ENCODE measurements at places on chromosomes 7 and 10.

GRCh38 chr10:5776136-5776880 is 36.9 kb downstream of the GDI2 start:
- no peak for DNase-seq

- DNase-seq = no peak
Observed at GRCh38 chr10:114928818-114929217, 9.2 kb upstream of the TRUB1 start.

DNA sequence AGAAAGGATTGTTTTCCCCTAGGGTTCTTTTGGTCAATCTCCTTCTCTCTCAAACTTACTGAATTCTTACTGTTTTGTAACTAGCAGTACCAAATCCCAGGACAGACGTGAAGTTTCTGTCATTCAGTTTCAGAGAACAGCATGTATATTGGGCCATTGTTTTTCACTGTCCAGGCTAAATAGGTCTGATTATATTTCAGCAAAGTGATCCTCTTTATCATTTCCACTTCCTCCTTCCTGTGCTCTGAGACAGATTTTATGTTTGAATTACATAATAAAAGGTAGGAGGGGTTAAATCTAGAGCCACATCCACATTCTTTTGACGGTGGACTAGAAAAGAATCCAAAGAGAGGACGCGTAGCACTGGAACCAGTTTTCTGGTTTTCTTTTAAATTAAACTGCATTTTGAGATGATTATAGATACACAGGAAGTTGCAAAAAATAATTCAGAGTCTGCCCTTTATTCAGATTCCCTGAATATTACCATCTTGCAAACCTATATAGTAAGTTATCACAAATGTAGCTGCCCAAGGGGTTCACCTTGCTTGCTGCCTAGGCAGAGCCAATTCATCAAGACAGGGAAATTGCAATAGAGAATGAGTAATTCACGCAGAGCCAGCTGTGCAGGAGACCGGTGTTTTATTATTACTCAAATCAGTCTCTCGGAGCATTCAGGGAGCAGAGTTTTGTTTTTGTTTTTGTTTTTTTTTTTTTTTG is 40.1 kb downstream of the AKR1E2 start:
- DNase-seq = no peak

DNA sequence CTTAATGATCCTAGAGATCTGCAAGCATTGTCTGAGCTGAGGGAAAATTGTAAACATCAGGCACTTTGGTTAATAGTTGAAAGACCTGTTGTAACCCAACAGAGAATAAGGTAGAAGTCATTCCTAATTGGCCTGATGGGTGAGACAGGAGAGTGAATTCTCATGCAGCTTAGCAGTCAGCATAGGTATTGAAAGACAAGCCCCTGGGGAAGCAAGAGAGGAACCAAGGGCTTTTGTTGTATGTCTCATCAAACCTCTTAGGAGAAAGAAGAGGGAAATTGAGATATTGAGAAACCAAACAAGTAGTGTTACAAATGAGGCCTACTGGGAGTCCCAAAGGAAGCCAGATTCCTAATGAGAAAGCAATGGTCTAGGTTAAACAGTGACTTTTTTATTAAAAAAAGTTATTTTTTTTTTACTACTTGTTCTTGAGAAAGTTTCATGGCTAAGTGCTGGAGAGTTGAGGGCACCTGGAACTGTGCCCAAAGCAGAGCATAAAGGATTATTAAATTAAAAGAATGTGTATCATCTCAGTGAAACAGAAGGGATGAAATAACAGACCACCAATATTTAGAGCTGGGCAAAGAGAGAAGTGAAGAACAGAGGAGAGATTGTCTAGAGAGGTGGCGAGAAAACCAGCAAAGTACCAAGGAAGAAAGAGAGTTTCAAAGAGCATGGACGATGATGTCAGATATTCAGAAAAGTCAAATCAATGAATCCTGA is 168.9 kb downstream of the CDK14 start:
- DNase-seq = no peak

DNA sequence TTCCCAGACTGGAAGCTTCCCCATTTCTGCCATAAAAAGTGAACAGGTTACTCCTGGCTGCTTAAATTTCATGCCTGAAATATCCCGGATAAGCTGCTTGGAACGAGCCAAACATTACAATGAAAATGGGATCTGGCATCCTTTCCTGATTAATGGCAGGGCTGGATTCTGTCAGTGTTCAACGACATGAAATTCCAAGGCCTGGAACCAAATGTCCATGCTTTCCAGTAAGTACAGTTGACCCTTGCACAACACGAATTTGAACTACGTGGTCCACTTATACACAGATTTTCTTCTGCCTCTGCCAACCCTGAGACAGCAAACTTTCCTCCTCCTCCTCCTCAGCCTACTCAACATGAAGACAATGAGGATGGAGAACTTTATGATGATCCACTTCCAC is 65.4 kb downstream of the SGMS1 start:
- peak; percentile 52 for DNase-seq

- DNase-seq = no peak
Observed at GRCh38 chr10:22635650-22636049, 78.7 kb downstream of the PIP4K2A start.

DNA sequence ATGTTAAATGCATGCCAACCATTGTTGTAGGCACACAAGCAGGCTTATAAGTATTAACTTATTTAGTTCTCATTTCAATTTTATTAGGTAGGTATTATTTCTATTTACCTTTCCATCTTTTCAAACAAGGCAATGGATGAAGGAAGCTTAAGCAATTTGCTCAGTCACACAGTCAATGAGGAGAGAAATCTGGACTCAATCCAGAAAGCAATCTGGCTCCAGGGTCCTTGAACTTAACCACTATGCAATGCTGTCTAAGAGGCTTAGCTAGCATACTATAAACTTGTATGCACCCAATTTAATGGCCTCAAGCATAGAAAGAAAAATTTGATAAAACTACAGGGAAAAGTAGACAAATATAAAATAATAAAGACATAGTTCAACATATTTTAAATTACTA is 88.6 kb downstream of the VWDE start:
- DNase-seq = peak; percentile 90

- DNase-seq = peak; percentile 83
Observed at GRCh38 chr7:112898432-112899290, 108.5 kb upstream of the TMEM168 start.

- no peak for DNase-seq
Observed at GRCh38 chr7:33757050-33757449, 148.3 kb upstream of the BMPER start.

DNA sequence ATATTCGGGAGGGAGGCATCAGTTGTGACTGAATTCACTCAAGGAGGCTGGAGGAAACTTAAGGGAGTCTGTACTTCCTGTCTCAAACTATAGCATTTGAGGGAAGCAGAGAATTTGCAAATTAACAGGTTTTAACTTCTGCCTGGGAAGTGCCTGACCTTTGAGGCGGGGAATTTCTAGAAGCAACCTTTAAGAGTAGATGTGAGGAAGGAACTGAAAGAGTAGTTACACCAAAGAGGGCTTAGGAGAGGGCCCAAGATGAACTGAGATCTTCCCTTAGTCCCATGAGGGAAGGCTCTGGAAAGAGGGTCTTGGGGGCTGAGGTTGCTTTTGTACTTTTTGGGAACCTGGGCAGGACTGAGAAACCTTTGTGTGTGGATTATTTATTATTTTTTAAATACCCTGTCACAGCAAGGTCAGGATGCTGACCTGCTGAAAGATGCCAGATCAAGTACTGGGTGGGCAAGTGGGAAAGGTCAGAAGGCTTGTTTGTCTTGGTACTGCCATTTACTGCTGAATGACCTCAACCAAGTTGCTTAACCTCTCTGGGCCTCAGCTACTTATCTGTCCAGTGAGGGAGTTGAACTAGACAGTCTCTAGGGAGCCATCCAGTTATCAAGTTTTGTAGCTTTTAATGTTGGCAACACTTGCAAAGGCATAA is 2.4 kb downstream of the GPR158 start:
- DNase-seq = no peak

DNA sequence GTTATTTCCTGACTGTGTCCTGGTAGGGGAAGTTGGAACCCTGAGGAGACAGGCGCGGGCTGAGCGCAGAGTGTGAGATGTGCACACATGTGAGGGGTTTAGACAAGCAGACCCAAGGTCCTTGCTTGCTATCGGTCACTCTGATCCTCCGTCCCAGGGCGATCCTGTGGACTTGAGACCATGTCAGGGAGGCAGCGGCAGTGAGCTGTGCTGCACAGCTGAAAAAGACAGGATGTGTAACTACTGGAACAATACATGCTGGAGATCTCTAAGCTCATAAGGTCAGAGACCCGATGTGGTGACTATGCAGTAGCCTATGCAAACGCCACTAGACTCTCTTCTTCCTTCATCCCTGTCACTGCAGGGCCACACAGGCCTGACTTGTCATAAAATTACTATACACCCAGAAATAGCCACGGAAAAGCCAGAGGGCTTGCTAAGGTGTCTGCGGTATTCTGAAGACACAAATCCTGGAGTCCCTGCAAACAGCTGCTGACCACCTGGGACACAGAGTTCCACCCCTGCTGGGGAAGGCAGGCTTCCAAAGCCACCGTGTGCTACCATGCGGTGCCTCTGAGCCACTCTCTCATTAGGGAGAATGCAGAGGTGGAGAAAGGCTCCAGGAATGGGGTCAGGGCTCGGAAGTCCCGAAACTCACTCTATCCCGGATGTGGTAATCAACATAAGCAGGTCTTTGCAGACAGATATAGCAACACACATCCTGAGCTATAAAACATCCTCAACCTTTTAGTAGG is 91.1 kb upstream of the DDC start:
- DNase-seq = peak; percentile 21

GRCh38 chr7:50795831-50796230 is 13.1 kb upstream of the GRB10 start:
- peak; percentile 57 for DNase-seq
